ENCODE measurements at places on chromosomes 4 and X.

- DNase-seq = no peak
Observed at GRCh38 chr4:159003420-159004253, 99.2 kb upstream of the RAPGEF2 start.

DNA sequence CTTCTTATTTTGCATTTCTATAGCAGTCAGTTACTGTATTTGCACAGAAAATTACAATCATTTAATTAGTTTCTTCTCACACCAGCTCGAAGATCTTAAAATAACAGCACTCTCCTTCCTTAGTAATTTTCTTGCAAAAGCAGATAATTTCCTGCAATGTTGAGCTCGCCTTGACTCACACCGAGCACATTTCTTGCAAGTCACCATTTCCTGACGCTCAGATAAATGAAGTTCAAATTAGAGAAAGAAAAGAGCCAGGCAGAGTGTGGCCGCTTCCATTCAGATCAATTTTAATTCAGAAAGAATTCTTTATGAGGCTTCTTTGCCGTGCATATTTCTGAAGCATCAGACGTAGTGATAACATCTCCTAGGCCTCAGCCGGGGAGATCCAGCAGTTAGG is 10.1 kb downstream of the SORCS2 start:
- no peak for DNase-seq

- no peak for DNase-seq
Observed at GRCh38 chrX:120564925-120565324, 4.2 kb upstream of the CUL4B start.

- DNase-seq = no peak
Observed at GRCh38 chr4:158529505-158529904, 7.8 kb downstream of the RXFP1 start.

GRCh38 chr4:66653937-66654336 is 891.4 kb downstream of the CENPC start:
- DNase-seq = no peak

DNA sequence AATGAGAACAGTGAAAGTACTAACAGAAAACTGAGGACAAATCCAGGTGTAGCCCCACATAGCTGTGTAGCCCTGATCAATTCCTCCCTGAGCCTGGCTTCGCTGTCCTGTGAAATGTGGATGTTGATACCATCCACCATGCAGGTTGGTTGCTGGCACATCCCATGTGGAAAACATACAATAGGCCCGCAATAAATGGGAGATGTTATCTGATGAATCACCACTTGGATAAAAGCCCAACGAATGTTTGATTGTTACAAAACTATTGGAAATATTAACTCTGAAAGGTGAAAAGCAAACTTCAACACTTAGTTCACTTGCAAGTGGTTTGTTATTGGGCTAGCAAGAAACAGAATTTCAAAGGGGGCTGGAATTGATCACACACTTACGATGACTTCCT is 186.3 kb upstream of the FTHL17 start:
- DNase-seq = no peak

- no peak for DNase-seq
Observed at GRCh38 chr4:102675141-102675540, 85.6 kb downstream of the MANBA start.

DNA sequence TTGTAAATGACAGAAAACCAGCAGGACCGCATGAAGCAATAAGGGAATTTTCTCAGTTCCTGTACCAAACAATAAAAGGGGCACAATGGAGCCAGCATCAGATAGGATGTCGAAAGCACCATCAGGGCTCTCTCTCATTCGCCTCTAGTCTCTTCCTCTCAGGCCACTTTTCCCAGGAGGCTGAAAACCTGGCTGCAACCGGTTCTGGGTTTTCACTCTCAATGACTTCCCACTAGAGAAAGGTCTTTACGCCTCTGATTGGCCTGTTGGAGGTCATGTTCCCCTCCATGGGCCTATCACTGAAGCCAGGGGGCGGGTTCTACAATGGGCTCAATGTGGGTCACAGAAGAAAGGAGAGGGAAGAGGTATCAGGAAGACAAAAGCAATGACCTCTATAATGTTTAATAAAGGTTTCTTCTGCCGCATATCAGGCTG is 29.3 kb downstream of the ZNF827 start:
- peak; percentile 67 for DNase-seq

DNA sequence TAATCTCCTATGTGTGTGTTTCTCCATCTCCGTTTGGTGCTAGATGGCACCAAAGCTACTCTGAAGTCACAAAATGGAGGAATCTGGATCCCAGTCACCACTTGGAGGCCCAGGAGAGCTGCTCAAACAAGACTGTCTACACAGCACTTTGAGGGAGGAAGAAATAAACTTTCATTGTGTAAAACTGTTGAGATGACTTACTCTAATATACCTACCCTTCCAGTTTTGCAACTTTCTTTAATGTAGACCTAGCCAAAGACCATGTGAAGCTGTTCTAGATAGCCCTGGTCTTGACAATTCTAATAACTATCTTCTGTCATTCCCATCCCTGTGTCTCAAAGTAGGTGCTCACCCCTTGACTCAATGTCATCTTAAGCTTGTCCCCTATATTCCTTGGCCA is 52.8 kb upstream of the TAB3 start:
- DNase-seq = no peak

GRCh38 chr4:166202991-166203390 is 330.0 kb downstream of the TLL1 start:
- DNase-seq = no peak

GRCh38 chr4:15035159-15035558 is 32.9 kb downstream of the CPEB2 start:
- no peak for DNase-seq

DNA sequence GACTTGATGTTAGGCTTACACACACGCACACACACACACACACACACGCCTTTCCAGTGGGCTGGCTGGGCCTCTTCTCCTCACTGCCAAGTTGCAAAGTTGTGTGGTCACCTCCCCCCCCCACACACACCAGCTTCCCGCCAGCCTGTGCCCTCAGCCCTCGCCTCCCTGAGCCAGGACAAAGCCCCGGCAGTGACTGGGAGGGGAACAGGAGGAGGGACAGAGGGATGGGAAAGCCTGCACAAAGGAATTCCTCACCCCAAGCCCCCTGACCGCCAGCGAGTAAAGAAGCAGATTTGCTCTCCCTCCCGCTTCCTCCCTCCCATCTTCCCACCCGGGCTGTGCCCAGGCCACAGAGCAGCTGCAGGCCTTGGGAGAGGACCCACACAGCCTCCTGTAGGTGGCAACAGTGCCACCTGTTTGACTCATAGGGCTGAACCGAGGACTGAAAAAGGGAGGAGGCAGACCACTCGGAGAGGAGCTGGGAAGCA is at the start of gene GDPD2:
TSS of gene GDPD2 (plus strand) at position 464 of the 491 bp plus-strand sequence. CDS start 1,671 bp downstream, outside the sequence.
- no peak for DNase-seq

DNA sequence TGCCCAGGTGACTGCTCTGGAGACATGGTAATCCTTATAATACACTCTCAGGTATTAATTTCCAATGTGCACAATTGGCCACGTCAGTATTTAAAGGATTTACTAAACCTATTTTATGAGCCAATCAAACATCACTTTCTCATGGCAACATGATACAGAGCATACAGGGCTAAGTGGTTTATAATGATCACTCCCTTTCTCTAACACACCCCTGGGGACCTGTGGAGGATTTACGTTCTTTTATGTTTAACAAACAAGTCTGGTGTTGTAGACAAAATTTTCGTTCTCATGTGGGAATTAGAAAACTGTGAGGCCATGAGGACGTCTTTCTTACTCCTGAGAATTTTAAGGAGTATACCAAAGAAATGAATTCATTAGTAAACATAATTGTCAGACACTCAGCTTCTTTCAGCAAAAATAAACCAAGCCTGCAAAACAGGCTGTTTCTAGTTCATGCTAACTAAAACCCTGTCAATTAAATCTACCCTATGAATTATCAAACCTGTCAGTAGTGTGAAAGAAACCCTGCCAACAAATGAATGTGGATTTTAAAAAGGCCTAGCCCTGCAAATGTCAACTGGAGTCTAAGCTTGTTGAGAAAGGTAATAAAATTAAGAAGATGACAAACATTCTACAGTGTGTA is 155.8 kb downstream of the PDGFC start:
- DNase-seq = no peak

DNA sequence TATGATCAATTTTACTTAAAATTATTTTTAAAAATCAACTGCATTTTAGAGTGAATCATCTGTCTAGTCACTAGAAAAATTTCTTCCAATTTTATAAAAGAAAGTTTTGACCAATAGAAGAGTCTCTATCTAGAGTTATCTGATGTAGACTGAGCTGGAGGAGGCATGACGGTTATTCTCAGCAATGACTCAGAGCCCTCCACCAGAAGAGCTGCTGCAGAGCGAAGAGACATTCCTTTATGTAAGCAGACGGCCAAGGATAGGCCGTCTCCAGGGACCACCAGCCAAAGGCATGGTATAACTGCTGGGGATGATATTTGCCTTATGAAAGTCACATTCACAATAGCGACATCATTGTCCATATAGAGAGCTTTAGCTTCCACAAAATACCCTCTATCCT is 23.0 kb downstream of the LDB2 start:
- DNase-seq = no peak

GRCh38 chr4:110621328-110621812 is 1.5 kb downstream of the PITX2 start:
- DNase-seq = no peak

DNA sequence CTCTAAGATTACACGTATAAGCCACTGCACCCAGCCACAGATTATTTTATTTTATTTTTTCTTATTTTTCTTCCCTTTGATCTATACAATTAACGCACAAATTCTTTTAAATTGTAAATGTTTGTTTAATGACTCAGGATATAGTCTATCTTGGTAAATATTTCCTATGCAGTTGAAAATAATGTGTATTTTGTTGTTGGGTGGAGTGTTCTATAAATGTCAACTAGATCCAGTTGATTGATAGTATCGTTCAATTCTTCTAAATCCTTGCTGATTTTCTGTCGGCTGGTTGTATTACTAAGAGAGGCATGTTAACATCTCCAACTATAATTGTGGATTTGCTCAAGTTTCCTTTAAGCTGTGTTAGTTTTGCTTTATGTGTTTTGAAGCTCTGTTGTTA is 92.0 kb downstream of the TRAPPC11 start:
- no peak for DNase-seq

DNA sequence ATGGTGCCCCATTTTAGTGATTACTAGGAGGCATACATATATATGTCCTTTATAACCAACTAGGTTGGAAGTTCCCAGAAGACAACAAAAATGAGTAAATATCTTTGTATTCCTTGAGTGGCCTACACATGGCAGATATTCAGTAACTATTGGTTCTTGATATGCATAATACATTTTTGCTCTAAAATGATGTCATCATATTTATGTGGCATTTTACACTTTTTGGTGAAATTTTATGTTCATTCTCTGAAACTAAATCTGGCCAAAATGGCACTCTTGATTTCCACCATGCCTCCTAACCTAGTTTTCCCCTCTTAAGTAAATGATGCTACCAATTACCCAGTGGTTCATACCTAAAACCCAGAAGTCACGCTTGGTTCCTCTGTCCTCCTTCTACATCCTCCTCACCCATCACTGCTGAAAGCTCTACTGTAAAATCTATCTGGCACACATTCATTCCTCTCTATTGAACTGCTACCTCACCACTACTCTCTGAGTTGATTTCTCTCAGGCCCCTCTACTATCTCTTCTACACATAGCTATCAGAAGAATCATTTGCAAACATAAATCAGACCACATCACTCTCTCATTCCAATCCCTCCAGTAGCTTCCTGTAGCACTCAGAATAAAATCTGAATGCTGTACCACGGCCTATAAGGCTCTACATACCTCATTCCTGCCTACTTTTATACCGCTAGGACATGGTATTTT is 13.4 kb downstream of the SLC10A7 start:
- no peak for DNase-seq

GRCh38 chr4:105568584-105568983 is 16.2 kb downstream of the ARHGEF38 start:
- no peak for DNase-seq

DNA sequence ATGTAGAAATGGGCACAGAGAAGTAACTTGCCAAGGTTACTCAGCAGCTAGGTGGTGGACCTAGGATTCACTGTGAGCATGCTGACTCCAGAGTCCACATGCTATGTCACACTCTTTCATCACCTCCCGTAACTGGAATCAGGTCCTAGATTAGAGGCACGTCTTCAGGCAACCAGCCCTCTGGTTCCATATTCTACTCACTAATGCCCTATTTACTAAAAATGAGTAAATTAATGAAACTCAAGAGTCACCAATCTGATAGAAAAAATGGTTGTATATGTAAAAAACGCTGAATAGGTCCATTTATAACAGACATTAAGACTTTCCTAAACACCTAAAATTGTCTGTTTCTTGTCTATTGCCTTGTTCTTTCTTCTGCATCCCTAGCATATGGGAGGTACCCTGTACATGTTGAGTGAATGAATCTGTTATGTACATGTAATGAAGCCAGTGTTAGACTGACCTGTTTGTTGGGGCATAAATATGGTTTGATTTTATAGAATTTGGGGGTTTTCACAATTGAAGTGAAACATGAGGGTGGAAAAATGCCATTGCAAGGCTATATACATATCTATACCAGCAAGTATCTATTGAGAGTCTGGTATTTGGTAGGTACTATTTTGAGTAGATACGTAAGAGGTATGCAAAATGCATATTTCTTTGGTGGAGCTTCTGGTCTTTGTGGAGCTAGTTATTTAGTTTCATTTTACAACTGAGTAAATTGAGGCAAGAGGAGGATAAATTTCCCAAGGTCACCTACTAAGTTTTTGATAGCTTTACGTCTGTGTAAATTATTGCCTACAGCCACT is 7.5 kb upstream of the RUFY3 start:
- DNase-seq = no peak

DNA sequence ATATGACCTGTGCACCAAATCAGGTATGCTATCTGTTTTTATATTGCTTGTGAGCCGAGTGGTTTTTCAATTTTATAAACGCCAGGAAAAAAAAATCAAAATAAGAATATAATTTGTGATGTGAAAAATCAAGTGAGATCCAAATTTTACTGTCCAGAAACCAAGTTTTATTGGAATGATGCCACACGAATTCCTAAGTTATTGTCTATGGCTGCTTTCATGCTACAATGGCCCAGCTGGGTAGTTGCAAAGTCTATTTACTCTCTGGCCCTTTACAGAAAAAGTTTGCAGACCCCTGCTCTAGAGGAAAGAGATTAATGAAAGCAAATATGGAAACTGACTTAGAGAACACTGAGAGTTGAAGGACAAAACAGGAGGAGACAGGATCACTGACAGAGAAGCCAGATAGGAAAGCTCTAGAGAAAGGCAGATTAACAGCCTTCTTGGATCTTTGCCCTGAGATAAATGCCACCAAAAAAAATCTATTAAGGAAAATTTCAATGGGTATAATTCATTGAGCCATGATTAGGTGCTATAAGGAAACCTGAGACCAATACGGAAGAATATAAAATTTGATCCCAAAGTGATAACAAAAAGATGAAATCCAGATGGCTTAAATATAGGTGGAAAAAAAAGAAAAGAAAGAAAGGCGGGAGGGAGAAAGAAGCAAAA is 29.8 kb downstream of the PRSS12 start:
- DNase-seq = no peak

GRCh38 chr4:146263793-146264192 is 49.5 kb downstream of the REELD1 start:
- DNase-seq = no peak

GRCh38 chr4:57943682-57944081 is 833.5 kb upstream of the IGFBP7 start:
- DNase-seq = no peak

- no peak for DNase-seq
Observed at GRCh38 chrX:104284507-104284906, 29.8 kb upstream of the ESX1 start.

Data from iPS DF 6.9 (cell line).